ENCODE measurements at places on chromosomes 1 and 21.
A peak's percentile ranks its signal among the peaks of the same experiment; 100 is the strongest.

- DNase-seq = no peak
Observed at GRCh38 chr1:32797456-32797855, 19.7 kb downstream of the YARS1 start.

DNA sequence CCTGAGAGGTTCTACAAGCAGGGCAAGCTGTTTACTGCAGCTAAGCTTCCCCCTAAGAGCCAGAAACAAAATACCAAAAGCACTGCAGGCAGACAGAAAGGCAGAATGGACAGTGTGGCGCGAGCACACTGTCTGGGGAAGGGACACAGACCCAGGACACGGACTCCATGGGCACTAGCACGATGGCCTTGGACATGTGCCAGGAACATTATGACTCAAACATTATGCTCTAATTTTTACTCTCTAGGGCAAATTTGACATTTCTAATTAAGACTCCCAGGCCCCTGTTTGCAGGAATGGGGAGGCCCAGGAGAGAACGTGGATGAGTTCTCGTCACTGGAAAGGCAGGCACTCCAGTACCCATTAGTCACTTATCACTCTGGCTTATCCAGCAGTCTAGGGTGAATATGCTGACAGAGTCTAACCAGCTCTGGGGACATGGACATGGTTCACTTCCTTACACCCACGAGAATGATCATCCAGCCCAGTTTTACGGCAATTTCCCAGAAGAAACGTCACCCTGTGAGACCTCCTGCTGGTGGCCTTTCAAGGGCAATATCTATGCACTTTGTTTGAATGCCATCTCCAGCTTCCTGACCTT is 45.1 kb downstream of the CAPN8 start:
- peak; percentile 72 for DNase-seq

- no peak for DNase-seq
Observed at GRCh38 chr1:119829625-119830024, 18.4 kb upstream of the REG4 start.

DNA sequence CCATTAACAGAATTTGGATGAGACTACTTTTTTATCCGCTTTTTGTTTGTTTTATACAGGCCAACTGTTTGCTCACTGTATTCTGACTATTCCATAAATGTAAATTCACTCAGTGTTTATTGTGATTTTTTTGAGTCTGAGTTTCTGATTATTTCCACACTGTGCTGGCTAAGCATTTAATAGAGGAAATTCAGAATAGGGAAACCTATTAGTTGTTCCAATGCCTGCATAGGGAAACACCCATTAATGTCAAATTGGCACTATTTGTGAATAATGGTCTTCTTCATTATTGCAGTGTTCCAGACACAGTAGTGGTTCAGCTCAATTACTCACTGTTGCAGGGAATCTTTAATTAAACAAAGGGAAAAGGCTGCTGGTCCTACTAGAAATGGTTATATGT is 174.7 kb upstream of the SGIP1 start:
- no peak for DNase-seq

GRCh38 chr1:153750026-153750995 is 22.5 kb downstream of the INTS3 start:
- no peak for DNase-seq

DNA sequence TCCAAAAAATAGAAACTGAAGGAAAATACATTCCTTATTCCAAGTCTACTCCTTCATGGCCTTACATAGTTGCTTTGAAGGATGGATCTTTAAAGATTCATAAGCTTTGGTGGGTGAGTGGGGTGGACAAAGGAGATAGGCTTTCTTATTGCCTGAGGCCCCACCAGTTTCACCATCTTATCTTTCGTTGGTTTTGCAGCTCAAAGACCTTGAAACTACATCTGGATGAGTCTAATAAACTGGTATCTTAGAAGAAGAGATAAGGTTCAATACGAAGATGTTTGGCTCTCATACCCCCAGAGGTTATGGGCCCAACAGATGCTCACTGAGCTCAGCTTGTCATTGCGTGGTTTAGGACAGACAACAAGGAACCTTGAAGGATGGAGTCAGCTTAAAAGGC is 201.5 kb downstream of the HS2ST1 start:
- no peak for DNase-seq

- DNase-seq = peak; percentile 30
Observed at GRCh38 chr1:36968730-36969129, 65.6 kb downstream of the GRIK3 start.

DNA sequence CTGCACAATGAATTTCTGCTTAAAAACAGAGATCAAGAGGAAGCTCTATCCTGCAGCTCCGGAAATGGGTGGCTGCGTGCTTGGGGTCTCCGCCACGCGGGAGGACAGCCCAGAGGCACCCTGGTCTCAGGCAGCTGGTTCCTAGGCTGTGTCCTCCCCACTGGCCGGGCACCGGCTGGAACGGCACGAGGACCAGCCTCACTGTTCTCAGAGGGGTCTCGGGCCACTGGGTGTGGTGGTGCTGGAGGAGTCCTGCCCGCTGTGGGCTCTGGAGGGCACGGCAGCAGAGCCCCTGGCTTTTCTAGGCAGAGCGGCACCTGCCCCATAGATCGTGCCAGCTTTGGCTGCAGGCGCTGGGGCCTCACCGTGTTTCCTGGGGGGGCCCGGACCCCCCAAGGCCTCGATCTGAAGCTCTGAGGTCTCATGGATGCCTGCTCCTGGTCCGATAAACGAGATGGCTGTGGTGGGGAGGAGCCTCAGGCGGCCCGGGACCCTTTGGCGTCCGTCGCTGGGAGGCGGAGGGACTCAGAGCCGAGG is 8.2 kb upstream of the RNF223 start:
- DNase-seq = no peak

GRCh38 chr21:41701749-41702148 is 65.1 kb downstream of the RIPK4 start:
- no peak for DNase-seq

DNA sequence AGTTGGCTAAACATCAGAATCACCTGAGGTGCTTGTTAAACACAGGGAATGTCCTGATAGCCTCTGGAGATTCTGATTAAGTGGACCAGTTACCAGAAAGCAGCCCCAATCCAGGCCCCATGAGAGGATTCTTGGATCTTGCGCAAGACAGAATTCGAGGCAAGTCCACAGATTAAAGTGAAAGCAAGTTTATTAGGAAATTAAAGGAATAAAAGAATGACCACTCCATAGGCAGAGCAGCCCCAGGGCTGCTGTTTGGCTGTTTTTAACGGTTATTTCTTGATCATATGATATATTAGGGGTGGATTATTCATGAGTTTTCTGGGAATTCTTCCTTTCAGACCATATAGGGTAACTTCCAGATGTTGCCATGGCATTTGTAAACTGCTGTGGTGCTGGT is 176.2 kb downstream of the ROR1 start:
- no peak for DNase-seq

- DNase-seq = peak; percentile 85
Observed at GRCh38 chr1:224211206-224211962, 28.3 kb downstream of the DEGS1 start.

GRCh38 chr1:64948216-64948615 is 18.1 kb downstream of the JAK1 start:
- DNase-seq = no peak

DNA sequence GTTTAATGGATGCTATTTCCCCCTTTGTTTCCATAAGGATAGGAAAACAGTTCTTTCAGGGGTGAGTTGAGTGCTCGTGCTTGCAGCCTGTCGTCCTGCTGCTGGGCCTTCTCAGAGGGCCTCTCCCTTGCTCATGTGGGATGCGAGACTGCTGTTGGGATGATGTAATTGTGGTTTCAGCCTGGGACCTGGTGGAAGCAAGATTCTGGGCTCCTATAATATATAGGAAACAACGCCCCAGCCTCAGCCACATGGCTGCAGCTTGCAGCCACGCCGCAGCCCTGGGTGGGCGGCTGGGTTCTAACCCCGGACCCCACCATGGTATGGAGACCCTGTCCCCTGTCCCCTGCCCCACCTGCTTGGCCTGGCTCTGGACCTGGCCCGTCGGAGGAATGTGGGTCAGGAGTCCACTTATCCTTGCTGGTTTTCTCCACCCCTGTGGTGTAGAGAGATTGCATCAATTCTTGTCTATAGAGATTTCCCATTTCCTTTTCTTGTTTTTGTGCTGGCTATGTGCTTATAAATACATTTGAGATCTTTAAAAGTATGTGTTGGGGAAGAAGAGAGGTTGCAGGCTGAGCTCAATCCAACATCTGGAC is 357.8 kb downstream of the SIPA1L2 start:
- DNase-seq = no peak

DNA sequence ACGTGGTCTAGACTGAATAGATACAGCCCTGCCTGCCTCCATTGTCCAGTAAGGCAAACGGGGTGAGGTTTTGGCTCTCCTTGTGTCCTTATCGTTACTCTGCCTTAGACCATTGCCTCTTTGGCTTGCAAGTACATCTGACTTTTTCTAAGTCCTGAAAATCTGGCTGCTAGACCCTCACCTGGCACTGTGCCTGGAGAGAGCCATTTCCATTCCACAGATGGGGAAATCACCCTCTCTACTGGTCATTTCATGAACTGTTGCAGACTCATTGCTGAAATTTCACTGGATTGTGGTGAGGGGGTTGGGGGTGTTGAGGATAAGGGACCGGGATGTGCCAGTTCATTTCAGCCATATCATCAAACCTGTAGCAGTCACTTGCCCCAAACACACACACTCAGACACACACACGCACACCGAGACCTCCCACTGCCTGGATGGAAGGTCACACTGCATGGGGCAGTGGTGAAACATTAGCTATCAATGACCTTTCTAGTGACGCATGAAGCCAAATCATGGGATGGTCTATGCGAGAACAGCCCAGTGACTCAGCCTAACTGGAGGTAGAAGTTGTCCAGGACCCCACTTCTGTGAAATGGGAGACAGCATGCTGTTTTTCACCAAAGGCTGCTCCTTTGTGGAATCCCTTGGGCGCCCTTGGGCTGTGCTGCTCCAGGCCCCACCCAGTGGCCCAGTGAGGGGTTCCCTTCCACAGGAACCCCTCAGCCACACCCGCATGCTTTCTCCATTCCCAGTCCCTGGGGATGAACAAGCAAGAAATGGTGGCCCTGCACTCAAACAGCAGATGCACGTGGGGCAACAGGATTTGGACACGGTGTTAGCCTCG is 34.9 kb upstream of the VASH2 start:
- DNase-seq = peak; percentile 76

GRCh38 chr1:15799004-15799867 is 8.2 kb downstream of the UQCRHL start:
- no peak for DNase-seq

- peak; percentile 66 for DNase-seq
Observed at GRCh38 chr1:5975133-5975880, 16.9 kb downstream of the NPHP4 start.

DNA sequence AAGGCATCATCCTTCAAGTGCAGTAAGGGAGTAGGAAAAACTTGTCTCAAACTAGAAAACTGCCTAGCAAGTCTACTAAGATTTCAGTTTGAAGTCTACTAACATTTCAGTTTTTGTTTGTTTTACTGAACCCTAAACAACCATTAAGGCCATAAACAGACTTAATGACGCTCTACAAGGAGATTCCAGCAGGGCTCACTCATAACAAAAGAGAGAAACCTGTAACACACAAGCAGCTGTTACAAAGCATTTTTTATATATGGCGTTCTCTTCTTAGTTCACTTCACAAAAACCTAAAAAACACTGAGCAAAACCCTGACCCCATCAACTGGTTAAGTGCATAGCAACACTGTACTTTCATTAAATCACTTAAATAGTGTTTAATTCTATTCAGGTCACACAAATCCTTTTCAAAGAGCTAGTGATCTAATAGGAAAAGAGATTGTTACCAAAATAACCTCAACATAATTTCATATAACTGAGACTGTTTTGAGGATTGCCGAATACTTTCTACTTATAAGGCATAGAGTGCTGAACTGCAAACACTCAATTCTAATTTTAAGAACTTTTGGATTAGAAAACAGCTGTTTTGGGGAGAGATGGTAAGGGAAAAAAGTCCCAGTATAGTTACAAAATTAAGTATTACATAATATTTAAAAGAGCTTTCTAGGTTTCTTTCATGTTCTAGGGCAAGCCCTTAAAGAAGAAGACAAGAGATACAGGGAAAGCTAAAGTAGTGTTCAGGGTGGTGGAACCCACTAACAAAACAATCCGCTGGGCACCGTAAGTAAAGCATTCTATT is 1.4 kb downstream of the B3GALNT2 start:
- no peak for DNase-seq

GRCh38 chr1:1631782-1632420 is at the start of gene MMP23B:
TSS of gene MMP23B (plus strand) at chr1:1632173. CDS start at chr1:1632219, 46 bp downstream.
- peak; percentile 13 for DNase-seq

- no peak for DNase-seq
Observed at GRCh38 chr1:175620376-175620775, 123.0 kb downstream of the TNR start.

DNA sequence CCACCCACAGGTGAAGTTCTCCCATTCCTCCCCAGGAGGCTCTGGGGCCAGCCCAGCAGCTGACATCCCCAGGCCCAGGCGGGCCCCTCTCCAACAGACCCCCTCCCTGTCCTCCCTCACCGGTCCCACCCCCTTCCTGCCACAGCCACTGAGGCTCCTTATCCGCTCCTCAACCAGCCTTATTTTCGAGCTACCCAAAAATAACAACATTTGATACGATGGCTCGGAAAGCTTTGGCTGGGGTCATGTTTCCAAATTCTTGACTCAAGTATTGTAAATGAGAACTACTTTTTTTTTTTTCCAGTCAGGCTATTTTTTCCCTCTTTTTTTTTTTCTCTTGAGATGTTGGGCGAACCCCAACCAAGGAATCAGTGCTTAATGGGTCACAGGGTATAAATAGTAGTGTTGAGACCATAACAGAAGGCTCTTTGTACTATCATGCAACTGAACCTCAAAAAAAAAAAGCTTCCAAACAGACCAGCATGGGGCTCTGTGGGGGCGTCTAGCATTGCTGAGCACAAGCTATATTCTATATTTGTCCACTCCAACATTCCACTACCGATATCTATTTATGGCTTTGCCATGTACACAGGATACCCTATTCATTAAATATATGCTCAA is 27.2 kb downstream of the IRF2BP2 start:
- DNase-seq = no peak

GRCh38 chr21:40658311-40658710 is 188.6 kb downstream of the DSCAM start:
- DNase-seq = no peak

GRCh38 chr1:27789540-27790041 is 16.6 kb downstream of the STX12 start:
- peak; percentile 13 for DNase-seq

DNA sequence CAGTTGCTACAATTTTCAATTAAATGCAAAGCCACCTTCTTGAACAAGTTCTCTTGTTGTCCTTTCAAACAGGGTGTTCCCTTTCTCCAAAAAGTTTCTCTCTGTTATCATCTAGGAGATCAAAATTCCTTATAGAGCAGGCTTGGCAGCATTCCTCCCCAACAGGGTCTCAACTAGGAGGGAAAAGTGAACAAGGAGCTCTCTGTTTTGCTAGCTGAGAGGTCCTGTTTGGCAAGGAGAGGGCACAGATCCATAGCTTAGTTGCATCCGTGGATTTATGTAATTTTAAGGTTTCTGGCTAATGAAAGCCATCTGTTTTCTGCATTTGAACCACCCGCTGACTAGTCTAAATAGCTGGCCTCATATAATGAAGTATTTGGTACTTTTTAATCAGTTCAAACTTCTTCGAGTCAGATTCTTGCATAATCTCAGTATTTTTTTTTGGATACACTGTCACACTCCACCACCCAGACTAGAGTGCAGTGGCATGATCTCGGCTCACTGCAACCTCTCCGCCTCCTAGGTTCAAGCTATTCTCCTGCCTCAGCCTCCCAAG is 54.0 kb downstream of the APP start:
- no peak for DNase-seq

Data from BE2C (cell line).